T1000 (cell line): ENCODE measurements at places on chromosomes 1 and 21.

DNA sequence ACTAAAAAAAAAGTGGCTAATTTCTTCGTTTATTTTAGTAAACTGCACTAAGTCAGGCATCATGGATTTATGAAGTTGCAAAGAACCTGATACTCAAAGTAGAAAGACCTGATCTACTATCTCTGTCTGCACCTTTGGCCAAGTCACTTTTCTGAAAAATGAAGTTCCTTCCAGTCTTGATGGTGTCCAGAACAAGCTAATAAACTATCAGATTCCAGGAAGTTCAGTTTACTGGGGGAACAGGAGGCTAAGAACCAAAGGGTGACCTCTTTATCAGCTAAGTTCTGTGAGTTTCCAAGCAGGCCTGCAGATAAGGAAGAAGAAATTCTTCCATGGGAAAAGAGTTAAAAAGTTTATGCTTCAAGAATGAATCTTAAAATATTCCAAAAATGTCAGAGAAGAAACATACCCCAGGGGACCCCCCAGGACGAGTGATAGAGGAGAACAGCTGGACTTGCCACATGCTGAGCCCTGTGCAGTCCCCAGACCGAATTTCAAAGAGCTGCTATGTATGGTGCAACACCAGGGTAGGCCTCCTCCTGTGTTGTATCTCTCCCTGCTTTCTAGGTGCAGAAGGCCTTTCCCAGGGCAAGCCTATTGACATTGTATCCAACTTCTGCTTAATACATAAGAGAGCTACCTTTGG is 72.8 kb upstream of the FGGY start:
- no peak for DNase-seq

DNA sequence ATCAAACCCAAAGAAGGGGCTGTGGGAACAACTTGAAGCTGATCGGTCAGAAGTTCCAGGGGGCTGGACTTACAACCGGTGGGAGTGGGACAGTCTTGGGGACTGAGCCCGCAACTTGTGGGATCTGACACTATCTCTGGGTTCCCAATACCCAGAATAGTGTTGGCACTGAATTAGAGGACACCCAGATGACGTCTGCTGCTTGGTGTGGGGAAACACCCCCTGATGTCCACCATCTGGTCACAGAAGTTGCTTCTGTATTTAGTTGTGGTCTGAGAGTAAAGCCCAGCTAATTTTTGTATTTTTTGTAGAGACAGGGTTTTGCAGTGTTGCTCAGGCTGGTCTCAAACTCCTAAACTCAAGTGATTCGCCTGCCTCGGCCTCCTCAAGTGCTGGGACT is 28.8 kb downstream of the SERBP1 start:
- DNase-seq = no peak

- peak; percentile 18 for DNase-seq
These were observed 306.3 kb upstream of the ESRRG start for GRCh38 chr1:217029281-217030157.

DNA sequence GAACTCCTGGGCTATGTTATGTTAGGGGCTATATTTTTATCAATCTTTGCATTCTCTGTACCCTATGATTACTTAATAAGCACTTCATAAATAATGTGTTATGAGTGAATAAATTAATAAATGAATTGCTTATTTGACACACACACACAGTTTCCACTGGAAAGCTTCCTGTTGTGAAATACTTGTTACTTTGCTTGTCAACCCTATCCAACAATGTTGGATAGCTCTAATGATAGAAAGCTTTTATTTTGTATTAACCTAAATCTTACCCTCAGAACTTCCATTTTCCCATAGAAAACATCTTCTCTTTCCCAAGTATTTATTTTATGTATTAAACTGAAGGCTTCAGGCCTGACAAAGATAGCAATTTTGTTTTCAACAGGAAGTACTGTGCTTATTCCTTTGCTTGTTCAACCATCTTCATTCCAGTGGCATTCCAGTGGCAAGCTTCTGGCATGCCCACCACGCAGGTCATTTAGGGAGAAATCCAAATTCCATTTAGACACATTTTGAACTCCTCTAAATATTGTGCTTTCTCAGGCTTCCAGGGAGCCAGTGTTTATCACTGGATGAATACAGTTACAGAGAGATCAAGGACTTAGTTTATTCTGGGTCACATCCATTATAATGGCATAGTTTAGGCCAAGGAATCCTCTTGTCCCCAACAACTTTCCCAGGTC is 134.4 kb downstream of the TGFB2 start:
- DNase-seq = no peak

DNA sequence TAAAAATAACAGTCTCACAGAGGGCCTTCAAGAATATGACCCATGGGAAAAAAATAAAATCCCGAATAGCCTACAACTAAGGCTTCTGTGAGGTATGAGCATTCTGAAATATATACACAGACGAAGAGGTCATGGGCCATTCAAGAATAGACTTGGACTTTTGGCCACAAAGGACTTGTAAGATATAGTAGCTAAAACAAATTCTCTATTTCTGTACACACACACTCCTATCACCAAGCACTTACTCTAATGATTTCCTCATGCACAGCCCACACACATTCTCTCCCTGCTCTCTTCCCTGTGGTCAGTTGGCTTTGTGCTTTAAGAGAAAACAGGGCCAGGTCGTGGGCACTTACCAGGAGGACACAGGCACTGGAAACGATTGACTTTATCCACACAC is 69.7 kb upstream of the ADAM30 start:
- no peak for DNase-seq

GRCh38 chr1:236214761-236215160 is 67.0 kb downstream of the ERO1B start:
- DNase-seq = no peak

DNA sequence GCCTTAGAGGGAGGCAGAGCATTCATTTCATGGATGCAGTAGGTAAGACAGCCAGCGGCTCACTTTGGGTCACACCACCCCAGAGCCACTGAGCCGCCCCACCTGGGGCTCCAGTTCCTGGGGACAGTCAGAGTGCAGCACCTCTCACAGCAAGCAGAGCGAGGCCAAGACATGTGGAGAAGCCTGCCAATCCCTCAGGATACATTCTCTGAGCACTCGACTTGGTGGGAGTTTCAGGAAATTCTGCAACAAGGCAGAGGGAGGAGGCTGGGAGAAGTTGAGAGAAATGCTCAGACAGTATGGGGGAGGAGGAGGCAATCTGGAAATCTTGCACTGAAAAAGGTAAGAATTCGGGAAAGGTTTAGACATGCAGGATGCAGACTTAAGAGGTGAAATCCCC is 60.8 kb upstream of the WLS start:
- DNase-seq = no peak

- no peak for DNase-seq
These were observed 27.7 kb upstream of the PTGFRN start for GRCh38 chr1:116881879-116882520.

- DNase-seq = no peak
These were observed 84.9 kb downstream of the KIF14 start for GRCh38 chr1:200535605-200536004.

GRCh38 chr1:186617926-186618325 is 62.3 kb downstream of the PTGS2 start:
- no peak for DNase-seq

DNA sequence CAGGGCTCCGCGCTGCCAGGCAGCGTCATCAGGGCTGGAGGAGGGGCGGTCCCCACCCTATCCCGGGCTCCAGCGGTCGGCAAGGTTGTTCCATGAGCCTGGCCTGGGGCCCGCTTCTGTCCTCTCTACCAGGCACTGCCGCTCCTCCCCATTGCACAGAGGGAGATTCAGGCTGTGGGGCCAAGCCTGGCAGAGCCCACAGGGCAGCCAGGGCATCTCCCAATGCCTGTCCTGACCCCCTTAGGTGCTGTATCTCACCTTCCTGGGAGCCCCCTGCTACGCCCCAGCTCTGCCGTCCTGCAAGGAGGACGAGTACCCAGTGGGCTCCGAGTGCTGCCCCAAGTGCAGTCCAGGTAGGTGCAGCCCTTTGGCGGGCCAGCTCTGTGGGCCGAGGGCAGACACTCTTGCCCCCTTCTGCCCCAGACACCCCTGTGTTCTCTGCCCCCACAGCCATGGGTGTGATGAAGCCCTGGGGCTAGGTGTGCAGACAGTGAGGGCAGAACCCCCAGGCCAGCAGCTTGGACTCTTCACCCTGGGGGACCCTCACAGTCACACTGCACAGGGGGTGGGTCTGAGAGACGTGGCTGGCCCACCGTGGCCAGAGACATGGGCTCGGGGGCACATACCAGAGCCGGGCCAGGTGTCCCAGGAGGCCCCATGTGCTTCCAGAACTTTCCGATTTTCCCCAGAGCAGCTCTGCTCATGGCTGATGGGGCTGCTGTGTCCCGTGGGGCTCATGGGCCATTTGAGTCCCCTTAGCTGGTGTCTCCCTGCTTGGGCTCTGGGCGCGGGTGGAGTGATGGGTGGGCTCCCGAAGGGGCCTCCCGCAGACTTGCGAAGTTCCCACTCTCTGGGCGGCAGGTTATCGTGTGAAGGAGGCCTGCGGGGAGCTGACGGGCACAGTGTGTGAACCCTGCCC is 1.6 kb downstream of the TNFRSF14 start:
- DNase-seq = no peak

DNA sequence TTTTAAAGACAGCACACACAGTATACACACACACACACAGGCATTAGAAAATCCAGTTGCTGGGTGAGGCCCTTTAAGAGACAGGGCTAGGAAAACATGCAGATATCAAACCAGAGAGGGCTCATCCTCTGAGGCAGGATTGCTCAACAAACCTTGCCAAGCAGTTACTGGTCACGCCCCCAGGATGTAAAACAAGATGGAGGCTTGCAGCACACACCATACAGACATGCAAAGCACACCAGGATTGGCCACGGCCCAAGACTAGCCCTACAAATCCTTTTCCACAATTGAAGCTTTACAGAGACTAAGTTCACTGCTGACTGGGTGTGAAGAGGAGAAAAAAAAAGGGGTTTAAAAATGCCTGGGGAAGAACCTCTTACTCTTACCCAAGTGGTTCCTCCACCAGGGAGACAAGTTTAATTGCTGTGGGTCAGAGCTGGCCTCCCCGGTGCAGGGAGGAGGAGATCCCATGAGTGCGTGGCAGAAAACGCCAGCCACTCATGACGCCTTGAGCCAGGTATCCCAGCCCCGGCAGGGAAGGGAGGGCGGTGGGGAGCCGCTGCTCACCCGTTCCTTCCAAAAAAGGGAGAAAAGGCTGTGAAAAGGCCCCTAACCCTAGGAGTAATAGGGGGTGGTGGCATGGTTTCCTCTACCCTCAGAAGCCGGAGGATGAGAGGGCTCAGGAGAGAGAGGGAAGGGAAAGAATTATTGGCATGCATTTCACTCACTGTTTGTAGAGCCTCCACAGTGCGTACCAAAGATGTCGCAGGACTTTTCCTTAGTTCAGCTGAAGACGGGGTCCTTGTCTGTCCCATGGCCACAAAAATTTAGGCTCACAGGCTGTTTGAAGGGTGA is 594.6 kb upstream of the ZP4 start:
- DNase-seq = no peak

DNA sequence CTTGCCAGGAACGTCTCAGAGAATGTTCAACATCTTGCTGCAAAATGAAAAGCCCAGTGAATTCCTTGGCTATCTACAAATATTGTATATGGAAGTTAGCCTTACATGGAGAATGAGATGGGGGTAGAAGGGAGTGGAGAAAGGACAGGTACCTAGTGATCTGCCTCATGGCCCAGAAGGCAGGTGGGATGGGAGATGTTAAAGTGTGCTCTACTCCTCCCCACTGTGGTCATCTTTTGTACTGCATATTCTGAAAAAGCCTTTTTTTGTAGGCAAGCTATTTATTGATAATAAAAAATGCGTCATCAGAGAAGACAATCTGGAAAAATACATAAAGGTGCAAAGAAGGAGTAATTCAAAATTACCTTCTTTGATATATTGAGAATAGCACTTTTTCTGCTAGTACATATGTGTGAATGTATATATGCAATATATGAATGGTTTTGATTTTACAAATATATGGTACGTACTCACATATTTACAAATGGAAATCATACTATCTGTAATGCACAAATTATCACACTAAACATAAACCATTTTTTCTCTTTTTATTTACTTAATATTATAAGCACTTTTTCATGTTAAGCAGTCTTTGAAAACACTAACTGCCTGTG is 19.1 kb upstream of the SLC5A9 start:
- no peak for DNase-seq

- no peak for DNase-seq
These were observed 121.8 kb downstream of the GALNT2 start for GRCh38 chr1:230188826-230189225.

DNA sequence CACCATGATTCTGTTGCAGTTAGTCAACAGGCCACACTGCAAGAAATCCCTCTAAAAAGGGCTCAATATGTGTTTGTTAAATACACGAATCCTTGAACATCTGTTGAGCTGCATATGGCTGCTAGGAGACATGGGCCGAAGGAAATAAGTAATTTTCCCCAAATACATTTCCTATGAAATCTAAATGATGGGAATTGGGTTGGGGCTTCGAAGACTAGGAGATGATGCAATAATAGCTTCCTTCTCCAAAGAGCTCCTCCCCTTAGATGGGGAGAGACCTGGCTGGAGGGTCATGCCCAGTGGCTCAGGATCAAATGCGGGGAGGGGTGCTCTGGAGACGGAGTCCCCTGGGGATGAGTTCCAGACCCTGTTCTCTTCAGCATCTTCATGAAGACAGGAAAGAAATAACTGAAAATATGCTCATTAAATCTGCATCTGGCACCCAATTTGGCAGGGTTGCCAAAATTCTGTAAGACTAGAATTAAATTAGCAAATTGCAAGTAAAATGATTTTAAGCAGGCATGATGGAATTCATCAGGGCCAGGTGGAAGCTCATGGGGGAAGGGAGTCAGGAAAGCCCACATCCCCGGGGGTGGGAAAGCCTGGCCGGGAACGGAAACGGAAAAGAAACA is 165.0 kb upstream of the EDN2 start:
- DNase-seq = no peak

DNA sequence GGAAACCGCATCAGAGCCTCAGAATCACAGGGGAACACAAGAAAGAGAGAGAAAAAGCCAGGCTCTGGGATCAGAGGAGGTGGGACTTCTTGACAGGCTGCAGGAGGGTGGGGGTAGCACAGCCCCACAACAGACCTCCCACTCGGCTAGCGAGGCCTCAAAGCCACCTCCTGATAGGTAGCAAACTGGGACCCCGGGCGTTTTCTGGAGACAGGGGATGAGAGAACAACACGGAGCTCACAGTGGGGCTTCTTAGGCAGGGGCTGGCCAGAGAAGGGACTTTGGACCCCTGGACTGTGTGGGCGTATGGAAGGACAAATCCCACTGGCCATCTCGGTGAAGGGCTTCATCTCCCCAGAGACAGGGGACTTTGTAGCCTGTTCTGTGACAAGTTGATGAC is 116.3 kb downstream of the AJAP1 start:
- DNase-seq = no peak

GRCh38 chr1:95040032-95040525 is 32.7 kb downstream of the ALG14 start:
- DNase-seq = no peak

DNA sequence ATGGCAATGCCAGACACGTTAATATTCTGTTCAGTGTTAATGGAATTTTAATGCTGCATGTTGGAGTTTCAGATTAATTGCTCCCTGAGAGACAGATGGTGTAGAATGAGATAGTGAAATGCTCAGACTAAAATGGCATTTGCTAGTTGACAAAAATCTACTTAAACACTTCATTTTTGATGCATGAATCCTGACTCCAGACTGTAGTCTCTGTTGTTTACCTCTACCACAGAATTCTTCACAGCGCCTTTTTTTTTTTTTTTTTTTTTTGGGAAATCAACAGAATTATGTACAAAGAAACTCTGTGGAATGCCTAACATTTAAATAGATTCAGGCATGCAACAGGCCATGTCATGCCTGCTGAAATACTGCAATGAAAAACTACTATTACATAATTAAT is 111.3 kb downstream of the PLPPR5 start:
- no peak for DNase-seq

- no peak for DNase-seq
These were observed 11.4 kb downstream of the ZBTB48 start for GRCh38 chr1:6591222-6591621.
